ENCODE measurements at places on chromosomes 1 and 21. TPM values are rescaled to one million over a fixed set of nuclear protein-coding genes. Genes with fewer than 3 reads are reported as not detected.

DNA sequence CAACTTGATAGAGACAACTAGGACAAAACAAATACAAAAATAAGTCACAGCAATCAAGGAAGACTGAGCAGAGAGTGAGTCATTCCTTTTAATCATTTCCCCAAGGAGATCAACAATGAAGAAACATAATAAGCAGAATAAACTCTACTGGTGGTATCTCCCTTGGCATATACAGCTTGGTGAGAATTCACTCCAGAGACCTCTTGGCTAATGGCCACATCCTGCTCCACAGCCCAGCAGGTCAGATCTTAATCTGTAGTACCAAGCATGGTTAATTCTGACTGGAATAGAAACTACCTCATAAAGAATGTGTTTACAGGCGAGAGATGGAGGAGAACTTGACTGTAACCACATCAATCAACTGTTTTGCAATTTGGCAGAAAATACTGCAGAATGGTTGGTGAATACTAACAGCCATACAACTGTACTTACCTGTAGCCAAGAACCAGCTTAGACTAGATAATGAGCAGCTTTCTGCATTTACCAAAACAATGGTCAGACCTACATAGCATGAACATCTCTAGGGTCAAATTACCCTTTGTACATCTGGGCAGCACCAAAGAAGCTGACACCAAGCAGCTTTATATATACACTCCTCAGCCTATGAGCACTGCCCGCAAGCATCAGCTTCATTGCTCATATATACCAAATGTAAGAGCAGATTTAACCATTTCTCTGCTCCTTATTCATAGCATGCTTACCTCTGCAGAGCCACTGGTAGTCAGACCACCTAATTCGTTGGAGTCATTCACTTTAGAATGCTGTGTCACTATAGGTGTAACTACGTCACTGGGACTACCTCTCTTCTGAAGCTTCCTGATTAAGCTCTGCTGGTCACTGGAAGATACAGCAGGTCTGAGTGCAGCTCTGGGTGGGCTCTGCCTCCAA lies 51.0 kb downstream of the KIAA0319L start:
- peak; percentile 95 for DNase-seq

- DNase-seq = no peak
Measured at GRCh38 chr1:8976338-8976737, 30.7 kb downstream of the CA6 start.

GRCh38 chr21:41076064-41076463 lies 91.9 kb upstream of the BACE2 start:
- DNase-seq = no peak

- peak; percentile 90 for DNase-seq
Measured at GRCh38 chr1:221217029-221217428, 337.8 kb downstream of the HLX start.

- DNase-seq = no peak
Measured at GRCh38 chr1:179169616-179170467, 59.6 kb downstream of the ABL2 start.

DNA sequence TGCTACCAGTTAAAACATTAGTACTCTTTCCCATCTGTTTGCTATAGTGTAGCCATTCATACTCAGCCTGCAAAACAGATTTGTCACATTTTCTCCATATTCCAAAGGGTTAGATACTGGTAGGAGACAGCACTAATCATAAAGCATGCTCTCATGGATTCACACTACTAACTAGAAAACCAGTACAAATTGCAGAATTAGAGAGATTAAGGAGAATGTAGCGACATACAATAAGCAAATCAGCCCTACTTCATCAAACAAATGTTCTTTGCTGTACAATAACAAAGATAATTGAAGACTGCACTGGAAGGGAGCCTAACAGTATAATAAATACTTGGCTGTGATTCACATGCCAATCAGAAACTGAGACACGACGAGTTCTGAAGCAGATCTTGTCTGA lies 368.0 kb upstream of the PRMT6 start:
- no peak for DNase-seq

Gene TRABD2B
- total RNA-seq = under 0.01 TPM

GRCh38 chr1:22753481-22753971 lies 42.9 kb downstream of the EPHB2 start:
- no peak for DNase-seq

DNA sequence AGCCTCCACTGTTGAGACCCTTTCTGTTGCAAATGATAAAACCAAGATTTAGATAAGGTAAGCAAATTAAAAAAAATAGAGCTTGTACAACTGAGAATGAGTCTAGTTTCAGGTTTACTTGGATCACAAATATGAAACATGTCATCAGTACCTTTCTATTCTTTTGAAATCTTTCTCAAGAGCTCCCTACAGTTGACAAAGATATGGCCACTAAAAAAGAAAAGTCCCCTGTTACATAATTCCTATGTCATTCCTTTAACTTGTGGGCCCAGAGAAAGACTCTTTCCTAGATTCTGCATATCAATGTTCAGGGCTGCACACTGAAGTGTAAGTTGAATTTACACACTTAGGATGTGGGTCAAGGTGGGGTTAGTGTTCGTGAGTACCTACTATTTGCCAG lies 168.1 kb downstream of the PLA2G4A start:
- no peak for DNase-seq

Gene LCE2B
- total RNA-seq = not detected

DNA sequence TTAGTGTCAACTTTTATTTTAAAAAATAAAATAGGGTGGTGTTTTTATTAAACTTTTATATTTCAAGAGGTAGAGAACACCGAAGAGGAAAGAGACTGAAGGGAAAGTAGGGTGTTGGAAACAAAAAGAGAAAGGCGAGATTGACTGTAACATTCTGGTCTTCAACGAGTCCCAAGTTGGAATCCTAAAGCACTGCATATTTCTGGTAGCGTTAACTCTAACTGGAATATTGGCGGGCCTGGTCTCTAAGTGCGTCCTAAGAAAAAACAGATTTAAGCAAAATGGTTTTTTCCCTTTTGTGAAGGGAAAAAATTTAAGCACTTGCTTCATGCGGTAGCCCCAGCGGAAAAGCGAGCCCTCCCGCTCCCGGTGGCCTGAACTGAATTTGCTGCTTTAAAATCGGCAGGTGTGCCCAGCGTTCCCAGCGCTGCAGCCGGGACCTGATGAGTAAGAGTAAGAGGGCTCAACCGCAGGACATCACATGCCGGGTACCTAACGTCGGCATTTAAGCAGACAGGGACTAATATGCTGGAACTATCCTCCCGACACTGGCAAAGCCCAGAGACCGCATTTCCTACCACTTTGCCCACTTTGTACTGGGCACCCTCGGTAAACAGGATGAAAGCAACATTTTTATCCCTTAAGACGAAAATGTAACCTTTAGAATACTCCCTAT lies 30.5 kb upstream of the NFIA start:
- DNase-seq = no peak

DNA sequence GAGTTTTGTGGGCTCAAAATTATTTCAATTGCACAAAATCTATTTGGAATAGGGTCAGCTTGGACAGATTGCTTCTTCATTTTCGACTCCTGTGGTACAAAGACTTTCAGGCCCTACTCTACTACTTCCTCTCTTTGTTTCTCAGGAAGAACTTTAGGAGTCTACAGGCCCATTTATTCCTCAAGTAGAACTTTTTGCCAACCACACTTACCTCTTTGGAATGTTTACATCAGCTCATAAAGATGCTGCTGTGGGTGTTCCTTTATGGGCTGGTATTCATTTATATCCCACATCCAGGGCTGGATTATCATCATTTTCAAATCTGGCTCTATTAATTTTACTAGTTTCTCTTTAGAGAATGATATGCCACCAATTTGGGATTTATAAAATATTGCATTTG lies 46.3 kb upstream of the TNFSF18 start:
- no peak for DNase-seq

DNA sequence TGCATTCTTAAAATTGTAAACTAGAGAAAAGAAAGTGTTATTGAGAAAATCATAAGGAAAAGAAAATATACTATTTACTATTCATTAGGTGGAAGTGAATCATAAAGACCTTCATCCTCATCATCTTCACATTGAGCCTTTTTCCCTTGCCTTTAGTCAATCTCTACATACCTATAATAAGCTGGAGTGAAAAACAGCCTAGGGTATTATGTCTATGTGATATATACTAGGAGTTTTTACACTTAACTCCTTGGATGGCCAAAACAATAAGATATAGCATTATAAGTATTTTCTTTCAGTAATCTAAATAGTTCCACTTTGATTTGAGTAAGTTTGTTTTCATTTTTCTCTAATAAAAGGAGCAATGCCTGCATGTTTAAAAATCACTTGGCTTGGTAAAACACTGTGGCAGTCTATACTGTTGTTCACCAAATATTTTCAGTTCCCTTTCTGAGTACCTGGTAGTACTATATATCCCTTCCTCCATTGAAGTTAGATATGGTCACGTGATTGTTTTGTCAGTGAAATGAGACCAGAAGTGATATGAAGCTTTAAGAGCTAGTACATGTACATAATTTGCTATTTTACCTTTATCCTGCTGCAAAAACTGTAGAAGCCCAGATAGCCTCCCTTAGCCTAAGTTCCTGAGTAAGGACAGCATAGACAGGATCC lies 78.3 kb downstream of the CLEC20A start:
- DNase-seq = no peak

- DNase-seq = no peak
Measured at GRCh38 chr1:203464226-203464625, 11.4 kb upstream of the PRELP start.

Gene PRR9
- not detected for total RNA-seq

- DNase-seq = no peak
Measured at GRCh38 chr1:19365721-19366120, 53.6 kb downstream of the SLC66A1 start.

DNA sequence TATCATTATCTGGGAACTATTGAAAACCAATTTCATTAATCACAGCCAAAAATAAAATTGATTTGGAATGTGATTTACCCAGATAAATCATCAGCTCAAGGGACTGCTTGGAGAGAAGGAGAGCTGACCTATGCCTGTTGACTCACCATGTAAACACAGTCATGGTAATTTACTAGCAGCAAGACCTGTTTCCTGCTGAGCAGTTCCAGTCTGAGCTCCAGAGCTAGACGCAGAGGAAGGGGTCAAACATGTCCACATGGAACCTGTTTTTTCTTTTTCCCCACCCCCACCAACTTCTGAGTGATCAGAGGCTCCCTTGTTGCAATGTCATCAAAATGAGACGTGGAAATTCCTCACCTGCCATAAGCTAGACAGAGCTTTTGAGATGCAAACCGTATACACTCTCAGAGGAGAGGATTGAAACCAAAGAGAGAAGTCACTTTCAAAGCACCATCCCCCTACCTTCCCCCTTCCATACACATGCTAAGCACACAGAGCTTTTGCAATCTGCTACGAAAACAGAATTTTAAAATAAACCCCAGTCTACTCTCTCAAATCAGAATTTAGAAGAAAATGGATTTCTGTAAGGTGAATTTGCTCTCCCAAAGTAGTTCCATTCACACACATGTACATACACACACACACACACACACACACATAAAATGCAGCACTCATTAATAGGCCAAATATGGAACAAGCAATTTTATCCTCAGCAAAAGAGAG lies 55.9 kb upstream of the PTGFRN start:
- DNase-seq = peak; percentile 63

- DNase-seq = no peak
Measured at GRCh38 chr21:33240404-33240803, 10.7 kb downstream of the IFNAR2 start.

GRCh38 chr1:103353391-103353790 lies 172.1 kb upstream of the RNPC3 start:
- DNase-seq = no peak

DNA sequence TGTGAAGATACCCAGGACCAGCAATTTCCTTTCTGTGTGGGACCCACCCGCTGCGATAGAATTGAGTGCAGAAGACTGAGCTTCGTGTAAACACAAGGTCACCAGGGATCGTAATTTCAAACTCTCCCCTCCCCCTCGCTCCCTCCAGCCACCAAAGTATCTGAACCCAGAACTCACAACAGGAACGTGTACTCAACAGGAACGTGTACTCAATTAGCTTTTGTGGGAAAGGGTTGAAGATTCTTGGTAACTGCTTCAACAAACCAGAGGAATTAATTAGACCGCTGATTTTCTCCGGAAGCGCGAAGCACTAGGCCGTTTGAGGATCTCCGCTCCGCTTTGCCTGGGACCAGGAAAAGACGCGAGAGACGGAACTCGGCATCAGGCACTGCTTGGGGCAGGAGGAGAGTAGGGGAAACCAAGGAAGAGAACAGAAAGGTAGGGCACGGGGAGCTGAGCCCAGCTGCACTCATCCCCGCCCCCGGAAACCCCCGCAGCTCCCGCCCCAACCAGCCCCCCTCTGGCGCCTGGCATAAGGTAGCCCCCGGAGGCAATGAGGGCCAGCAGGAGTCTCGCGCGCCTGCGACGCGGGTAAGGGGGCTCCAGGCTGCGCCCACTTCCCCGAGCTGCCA lies 453 bp downstream of the DRAM2 start:
- peak; percentile 6 for DNase-seq

- DNase-seq = no peak
Measured at GRCh38 chr1:183241471-183241870, 55.4 kb downstream of the LAMC2 start.

DNA sequence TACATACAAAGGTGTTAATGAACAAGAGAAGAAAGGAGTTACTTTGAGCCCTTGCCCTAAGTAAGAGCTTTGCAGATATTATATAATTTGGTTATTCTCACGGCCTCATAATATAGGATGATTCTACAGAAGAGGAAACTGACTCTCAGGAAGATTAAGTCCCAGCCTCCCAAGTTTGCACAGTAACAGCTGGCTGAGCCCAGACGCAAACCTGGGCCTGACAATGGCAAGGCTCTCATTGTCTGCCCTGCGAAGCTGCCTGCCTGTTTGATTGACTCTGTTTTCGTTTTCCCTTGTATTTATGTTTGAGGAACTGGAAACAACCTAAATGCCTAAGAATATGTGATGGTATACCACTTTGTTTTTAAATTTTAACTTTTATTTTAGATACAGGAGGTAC lies 76.2 kb upstream of the PGBD5 start:
- no peak for DNase-seq

- no peak for DNase-seq
Measured at GRCh38 chr1:223651291-223651991, 14.1 kb downstream of the CAPN8 start.

Gene ANKRD35
- total RNA-seq = under 0.01 TPM

- peak; percentile 57 for DNase-seq
Measured at GRCh38 chr1:55284856-55285255, 69.7 kb upstream of the USP24 start.

GRCh38 chr1:192805832-192806323 lies 3.0 kb upstream of the RGS2 start:
- DNase-seq = peak; percentile 94

Gene PDC
- not detected for total RNA-seq
